ENCODE measurements at places on chromosomes 12 and 14.

DNA sequence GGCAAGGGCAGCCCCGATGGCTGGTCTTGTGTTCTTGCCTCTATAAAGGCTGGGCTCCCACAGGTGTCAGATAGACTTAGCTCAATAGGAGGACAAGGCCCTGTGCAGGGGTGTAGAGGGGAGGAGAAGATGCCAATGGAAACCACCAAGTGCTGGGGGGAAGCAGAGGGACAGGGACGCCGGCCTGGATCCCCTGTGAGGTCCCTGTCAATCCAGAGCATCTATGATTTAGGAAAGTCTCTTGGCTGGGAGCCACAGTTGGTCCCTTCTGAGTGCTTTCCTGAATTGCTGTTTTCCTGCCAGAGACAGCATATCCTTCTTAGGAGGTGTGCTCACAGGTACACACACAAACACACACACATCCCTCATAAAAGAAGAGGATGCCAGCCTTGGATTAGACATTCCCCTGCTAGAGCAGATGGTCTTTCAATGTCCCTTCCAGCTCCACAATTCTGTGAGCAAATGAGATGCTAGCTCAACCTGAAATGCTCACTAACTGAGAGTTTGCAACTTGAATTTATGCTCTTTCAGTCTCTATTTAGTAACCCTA, 62.7 kb downstream of the TTC7B start:
- DNase-seq = no peak

GRCh38 chr14:97618917-97619690, 821.9 kb downstream of the VRK1 start:
- DNase-seq = no peak

DNA sequence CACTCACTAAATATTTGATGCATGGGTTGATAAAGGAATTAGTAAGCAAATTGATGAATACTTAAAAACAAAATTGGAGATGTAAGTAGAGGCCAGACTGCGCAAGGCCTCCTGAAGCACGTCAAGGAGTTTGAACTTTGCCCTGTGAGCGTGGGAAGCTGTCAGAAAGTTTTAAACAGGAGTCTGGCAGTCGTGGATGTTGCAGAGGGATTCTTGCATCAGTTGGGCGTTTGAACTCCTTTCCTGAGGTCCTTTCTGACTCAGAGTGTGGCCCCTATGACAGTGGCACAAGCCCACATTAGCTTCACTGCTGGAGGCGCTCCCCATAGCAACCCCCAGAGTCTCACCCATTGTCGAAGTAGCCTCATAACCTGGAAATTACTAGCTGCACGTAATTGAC, 17.9 kb upstream of the IL22 start:
- no peak for DNase-seq

DNA sequence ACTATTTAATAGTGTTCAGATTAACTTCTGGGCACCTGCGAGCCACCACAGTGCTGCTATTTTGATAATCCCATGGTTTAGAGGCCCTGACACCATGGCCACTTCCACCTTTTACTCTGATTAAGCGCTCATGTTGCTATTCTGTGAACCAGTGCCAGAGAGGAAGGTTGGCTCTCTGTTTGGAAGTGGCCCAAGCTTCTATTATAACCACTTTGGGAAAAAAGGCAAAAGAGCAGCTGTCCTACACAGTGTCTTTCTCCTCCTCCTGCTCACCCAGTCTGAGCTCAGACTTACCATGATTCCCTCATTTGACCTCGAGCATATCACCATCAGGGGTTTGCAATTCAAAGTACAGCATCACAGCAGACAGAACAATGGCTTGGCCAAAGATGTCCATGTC, 23.3 kb downstream of the DYRK2 start:
- DNase-seq = no peak

- DNase-seq = peak; percentile 22
Observed at GRCh38 chr12:99498756-99499155, 148.8 kb upstream of the GARIN6 start.

- no peak for DNase-seq
Observed at GRCh38 chr12:11730299-11731041, 81.0 kb downstream of the ETV6 start.

GRCh38 chr14:59503256-59503655, 18.9 kb downstream of the JKAMP start:
- DNase-seq = no peak

DNA sequence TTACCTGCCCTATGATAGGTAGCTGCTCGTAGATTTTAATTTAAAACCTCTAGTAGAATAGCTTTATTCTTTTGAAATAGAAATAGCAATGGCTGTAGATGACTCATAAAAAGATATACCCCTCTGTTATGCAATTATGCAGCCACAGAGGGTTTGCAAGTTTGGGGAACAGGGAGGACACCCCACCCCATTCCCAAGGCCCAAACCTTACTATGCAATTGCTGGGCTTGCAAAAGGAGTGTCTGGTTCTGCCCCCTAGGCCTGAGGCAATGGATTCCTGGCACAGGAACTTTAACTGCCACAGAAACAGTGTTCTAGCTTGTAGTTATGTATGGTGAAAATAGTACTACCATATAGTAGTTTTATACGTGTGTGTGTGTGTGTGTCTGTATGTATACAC, 403.3 kb downstream of the ADAMTS20 start:
- DNase-seq = no peak

GRCh38 chr14:54501480-54501879, 8.2 kb upstream of the CGRRF1 start:
- no peak for DNase-seq

DNA sequence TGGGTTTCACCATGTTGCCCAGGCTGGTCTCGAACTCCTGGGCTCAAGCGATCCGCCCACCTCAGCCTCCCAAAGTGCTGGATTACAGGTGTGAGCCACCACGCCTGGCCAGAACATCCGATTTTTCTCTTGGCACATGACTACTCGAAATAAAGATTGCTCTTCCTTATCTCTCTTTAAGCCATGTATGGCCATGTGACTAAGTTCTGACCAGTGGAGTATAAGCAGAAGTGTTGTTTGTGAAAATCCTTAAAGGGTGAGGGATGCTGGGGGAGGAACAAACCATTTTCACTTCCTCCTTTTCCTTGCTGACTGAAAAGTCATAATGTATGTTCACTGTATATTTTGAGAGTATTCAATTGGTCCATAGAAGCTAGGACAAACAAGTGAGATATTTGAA, 50.7 kb upstream of the ATF7IP start:
- no peak for DNase-seq

DNA sequence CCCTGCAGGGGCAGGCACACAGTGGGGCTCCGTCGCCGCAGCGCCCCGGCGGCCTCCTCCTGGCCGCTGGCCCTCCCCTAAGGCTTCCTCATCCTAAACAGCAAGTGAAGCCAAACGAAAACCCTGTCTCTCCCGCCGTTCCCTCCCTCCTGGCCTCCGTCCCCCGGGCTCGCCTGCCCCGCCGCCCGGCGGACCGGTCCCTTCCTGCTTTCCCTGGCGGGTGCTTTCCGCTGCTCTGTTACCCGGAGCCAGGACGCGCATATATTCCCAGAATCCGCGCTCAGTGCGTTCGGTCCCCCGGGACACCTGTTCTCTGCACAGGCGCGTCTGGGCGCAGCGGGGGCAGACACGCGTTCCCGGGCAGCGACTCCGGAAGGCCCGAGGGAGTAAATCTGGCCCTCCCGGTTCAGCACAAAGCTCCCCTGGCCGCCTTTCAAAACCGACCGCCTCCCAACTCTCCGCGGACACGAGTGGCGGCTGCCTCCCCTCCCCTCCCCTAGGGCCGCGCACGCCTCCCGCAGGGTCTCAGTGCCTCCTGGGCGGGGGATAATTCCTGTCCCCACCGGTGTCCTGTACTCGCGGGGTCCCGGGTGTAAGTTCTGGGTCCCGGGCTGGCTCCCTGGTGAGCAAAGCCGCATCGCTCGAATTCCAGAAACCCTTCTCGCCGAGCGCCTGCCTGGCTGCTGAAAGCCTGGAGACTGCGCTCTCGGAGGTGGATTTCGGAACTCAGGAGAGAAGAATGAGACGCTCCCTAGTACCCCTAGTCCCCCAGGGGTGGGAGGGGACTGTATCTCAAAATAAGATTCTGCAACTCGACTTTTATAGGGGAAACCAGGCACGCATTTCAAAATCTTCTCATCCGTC, 21.4 kb upstream of the CEP170B start:
- no peak for DNase-seq

GRCh38 chr14:92144708-92145107, 22.9 kb downstream of the CPSF2 start:
- DNase-seq = no peak

- DNase-seq = no peak
Observed at GRCh38 chr14:74649673-74650072, 37.6 kb upstream of the LTBP2 start.

- DNase-seq = no peak
Observed at GRCh38 chr14:76997257-76997970, 31.1 kb downstream of the IRF2BPL start.

DNA sequence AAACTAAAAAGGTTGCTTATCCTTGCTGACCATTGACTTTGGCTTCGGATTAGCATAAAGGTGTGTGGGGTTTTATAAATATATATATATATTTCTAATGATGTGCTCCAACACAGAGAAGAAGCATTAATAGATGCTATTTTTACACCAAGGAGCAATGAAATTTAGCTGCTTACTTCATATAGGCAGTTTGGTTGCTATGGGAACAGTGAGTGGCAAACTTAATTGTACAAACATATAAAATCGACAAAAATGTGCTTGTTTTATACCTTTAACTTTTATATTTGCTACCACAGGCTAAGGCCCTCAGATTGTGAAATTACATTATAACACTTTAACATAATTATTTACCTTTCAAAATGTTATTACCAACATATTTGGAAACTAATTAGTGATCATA, 303.4 kb downstream of the SEC23A start:
- DNase-seq = no peak

DNA sequence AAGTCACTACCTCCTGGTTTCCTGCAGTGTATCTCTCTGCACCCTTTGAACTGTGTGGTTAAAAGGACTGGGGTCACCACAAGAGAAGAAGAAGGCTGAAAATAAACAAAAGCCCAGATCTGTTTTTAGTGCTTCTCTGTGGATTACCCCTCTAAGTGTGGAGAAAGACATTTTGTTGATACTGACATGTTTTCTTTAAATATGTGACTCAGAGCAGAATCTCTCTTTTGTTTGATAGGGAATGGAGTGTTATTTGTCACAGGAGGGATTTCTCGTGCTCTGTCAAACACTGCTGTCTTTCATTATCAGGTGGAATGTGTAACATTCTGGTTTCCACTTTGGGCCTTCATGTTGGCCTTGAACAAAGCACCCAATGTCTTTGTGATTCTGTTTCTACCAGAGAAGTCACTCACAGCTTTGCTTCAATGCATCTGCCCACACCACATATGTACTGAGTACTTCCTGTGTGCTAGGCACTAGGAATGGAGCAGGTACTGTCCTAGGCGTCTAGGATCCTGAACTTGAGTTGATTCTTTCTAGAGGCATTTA, 82.1 kb downstream of the PLXNC1 start:
- no peak for DNase-seq

DNA sequence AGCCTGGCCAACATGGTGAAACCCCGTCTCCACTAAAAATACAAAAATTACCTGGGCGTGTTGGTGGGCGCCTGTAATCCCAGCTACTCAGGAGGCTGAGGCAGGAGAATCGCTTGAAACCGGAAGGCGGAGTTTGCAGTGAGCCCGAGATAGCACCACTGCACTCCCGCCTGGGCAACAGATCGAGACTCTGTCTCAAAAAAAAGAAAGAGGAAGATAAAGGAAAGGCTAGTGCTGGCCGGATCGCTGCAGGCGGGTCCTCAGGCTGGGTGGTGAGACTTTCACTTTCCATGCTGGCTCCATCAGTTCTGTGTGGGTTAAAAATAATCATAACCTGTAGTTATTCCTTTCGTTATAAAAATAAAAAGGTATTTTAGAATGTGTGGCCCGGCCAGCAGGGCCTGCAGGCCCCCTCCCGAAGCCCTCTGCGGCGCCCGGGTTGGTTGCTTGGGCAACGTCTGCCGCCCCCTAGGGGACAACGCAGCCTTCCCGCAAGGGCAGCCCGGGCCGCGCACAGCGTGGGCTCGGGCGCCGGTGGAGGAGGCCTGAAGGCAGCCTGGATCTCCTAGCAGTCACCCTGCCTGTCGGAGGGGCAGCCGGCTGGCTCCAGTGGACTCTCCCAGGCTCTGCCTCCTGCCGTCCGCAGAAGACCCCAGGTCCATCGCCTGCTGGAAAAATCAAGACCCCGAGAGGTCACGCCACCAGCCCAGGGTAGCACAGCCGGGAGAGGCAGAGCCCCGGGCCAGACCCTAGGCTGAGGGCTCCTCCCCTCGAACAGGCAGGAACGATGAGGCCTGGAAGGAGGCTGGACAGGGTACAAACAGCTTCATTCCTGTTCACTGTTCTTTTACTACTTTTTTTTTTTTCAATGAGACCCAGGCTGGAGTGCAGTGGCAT, 5.0 kb upstream of the SLC25A47 start:
- DNase-seq = peak; percentile 18

- no peak for DNase-seq
Observed at GRCh38 chr14:100302616-100303015, 3.6 kb downstream of the SLC25A29 start.

GRCh38 chr14:105742531-105742848, 216.1 kb downstream of the TMEM121 start:
- DNase-seq = no peak

DNA sequence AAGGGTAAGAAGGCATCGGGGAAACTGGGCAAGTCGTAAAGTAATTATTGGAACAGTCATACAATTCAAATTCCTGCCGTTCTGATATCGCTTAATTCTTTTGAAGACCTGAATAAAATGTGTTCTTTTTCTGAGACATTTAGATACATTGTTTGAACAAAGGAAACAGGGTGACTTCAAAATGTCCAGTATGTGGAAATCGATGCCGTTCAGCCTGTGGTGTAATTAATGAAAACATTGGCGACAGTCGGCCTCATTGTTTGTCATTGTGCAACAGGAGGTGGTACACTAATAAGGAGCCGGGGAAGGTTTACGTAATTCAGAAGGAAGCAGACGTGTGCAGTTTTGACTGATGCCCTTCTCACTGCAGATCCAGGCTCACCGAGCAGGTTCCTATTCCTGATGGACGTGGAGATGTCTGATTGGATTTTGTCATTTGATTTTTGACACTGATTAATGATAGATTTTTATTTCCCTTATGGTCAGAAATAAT, 92.7 kb downstream of the BORCS5 start:
- no peak for DNase-seq

GRCh38 chr12:71214511-71215285, 56.9 kb upstream of the TSPAN8 start:
- no peak for DNase-seq

DNA sequence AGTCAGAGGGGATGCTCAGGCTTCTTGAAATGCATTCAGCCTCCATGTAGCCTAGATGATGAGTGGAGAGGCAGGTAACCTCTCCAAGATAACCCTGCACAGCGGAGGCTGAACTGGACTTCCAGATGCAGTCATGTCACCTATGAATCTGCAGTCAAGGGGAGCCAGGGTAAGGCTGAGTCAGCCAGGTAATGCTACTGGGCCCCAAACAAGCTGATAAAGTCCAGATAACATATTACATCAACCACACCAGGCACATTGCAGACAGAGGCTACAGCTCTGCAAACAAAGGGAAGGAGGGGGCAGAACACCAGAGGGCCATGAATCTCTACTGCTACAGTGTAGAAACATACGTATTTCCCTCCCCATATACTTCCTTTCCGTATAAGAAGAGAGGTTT, 14.0 kb downstream of the RNASE9 start:
- no peak for DNase-seq

GRCh38 chr12:116263844-116264243, 13.6 kb downstream of the MED13L start:
- no peak for DNase-seq

- peak; percentile 41 for DNase-seq
Observed at GRCh38 chr14:99564256-99564925, 39.6 kb downstream of the CCDC85C start.
